ENCODE measurements at places on chromosomes 4 and X.

GRCh38 chr4:104449537-104449936, 45.2 kb downstream of the CXXC4 start:
- no peak for DNase-seq

DNA sequence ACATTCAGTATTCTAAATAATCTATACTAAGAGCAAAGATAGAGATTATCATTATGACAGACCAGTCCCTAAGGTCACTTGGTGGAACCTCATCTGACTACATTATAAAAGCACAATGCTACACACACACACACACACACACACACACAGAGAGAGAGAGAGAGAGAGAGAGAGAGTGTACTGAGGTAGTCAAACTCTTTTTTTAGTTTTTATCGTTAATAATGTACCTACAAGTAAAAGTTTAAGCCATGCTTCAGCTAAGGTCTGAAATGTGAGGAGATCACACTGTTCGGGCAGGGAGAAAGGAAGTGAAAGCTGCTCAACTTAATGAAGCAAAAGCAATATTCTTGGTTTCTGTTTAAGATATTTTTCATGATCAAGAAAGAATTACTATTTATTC, 75.8 kb upstream of the CCDC160 start:
- no peak for DNase-seq

DNA sequence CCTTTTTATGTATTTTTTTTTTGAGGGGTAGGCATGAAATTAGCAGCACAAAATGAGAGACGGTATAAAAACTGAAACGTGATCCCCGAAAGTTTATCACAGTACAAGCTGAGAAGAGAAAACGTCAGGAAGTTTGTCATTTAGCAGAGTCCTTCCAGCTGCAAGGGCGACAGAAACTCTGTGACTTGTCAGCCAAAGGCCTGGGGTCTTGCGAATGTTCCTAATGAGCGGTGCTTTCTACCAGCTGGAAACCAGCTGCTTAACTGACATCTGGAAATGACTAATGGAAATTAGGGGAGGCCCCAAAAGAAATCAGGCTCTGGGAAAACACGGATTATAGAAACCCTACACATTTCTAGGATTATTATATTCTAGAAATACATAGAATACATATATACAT, 66.5 kb downstream of the CHRNA9 start:
- no peak for DNase-seq

- no peak for DNase-seq
Observed at GRCh38 chrX:150663073-150663472, 30.1 kb upstream of the MTMR1 start.

- no peak for DNase-seq
Observed at GRCh38 chr4:74524985-74525384, 80.0 kb downstream of the AREG start.

DNA sequence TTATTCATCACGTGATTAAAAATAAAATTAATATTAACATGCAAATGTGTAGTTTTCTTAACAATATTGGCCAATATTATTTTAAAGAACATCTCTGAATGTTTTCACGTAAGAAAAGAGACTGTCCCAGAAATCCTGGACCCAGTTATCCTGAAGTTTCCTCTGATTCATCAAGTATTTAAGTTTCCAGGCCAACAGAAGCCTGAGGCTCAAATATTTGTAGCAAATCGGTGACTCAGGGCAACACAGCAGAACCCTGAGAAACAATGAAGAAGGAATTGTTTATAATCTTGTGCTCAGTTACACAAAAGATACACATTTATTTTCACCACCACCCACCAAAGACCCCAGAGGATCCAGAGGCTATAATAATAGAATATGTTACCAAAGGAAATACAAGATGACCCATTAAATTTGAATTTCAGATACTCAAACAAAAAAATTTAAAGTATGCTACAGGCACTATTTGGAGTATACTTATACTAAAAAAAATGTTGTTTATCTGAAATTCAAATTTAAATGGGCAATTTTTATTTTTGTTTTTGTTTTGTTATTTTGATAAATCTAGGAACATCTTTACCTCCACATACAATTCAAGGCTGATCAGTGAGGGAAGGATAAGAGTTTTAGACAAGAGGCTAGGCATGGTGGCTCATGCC, 33.9 kb upstream of the SLC7A11 start:
- no peak for DNase-seq

DNA sequence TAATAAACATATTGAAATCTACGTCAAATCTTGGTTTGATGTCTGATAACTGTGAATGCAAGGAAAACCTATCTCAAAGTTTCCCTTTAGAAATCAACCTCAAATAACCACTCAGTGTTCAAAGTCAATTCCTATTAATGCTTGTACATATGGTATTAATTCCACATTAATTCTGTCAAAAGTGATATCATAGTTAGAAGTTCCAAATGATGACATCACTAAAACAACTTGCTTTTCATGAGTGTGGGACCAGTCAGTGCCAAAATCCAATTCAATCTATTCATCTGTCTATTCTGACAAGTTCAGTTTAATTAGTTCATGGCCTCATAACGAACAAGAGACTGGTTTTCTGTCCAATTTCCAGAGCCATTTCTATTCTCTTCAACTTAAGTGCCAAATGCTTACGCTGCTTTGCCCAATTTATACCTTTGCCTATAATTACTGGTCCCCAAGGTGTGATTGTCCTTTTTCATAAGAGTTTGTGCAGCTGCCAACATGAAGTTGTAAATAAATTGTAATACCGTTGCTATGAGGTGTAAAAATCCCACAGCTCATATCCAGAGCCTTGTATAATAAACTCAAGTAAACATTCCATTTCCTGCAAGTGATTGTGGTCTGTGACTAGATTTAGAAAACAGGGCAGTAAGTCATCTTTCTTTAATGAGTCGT, 476.2 kb downstream of the RAB28 start:
- DNase-seq: no peak

- no peak for DNase-seq
Observed at GRCh38 chr4:53721263-53721662, 130.0 kb upstream of the LNX1 start.

DNA sequence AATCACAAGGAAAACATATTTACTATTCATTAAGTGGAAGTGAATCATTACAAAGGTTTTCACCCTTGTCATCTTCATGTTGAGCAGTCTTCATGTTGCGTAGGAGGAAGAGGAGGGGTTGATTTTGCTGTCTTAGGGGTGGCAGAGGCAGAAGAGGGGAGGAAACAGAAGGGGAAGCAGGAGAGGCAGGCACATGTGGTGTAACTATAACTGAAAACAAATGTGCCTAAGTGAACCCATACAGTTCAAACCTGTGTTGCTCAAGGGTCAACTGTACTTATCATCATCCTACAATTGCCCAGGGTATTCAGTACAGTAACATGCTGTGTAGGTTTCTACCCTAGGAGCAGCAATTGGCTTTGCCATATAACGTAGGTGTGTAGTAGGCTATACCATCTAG, 47.2 kb downstream of the SYNPO2 start:
- no peak for DNase-seq

- DNase-seq: no peak
Observed at GRCh38 chr4:54050214-54050904, 14.0 kb downstream of the CHIC2 start.

DNA sequence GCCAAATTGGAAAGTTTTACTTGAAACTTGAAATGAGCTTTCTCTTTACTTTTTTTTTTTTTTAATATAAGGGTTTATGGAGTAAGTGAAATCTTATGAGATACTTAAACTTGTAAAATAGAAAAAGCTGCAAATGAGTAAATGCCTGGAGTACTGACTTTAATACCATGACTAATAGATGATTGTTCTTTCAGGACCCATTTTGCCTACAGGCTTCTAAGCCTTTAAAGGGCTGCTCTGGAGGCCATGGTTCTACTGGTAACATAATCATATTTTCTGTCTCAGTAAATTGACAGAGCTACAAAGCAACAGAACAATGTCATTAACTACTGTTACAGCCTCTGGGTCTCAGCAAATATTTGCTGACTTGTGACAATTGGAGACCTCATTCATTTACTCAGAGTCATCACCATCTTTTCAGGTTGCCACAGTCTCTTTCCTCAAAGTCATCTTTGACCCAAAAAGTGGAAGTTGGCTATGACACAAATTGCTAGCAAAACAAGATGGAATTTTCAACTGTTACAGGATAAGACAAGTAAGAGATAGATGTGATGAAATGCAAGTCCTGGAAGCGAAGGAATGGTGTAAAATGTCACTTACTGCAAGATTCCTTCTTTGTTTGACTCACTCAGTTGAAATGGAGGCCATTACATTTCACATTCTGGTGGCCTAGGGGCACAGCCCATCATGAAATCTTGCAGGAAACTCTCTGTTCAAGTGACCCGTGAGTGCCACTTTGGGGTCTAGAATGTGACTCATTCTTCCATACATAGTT, 132.7 kb downstream of the BTC start:
- no peak for DNase-seq

- DNase-seq: no peak
Observed at GRCh38 chrX:72573158-72573511, 492 bp upstream of the HDAC8 start.

GRCh38 chrX:149681182-149681581, 30.7 kb upstream of the MAGEA11 start:
- DNase-seq: no peak

- DNase-seq: no peak
Observed at GRCh38 chrX:151825925-151826485, 86.7 kb upstream of the MAGEA4 start.

DNA sequence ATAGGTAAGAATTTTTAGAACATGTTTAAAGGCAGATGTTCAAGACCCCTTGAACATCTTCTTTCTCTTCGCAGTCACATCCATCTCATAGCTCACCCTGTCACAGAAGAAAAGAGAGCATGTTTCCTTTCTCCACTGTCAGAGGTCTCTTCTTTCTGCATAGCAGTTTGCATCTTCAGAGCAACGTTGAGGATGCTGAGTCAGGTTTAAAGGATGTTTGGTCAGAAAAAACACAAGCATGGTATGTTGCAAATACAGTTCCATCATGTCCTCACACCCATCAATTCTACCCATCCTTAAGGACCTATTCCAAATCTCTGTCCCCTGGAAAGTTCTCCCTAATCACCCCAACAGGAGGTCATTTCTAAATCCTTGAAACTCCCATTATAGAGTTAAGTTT, 84.8 kb downstream of the STOX2 start:
- no peak for DNase-seq

DNA sequence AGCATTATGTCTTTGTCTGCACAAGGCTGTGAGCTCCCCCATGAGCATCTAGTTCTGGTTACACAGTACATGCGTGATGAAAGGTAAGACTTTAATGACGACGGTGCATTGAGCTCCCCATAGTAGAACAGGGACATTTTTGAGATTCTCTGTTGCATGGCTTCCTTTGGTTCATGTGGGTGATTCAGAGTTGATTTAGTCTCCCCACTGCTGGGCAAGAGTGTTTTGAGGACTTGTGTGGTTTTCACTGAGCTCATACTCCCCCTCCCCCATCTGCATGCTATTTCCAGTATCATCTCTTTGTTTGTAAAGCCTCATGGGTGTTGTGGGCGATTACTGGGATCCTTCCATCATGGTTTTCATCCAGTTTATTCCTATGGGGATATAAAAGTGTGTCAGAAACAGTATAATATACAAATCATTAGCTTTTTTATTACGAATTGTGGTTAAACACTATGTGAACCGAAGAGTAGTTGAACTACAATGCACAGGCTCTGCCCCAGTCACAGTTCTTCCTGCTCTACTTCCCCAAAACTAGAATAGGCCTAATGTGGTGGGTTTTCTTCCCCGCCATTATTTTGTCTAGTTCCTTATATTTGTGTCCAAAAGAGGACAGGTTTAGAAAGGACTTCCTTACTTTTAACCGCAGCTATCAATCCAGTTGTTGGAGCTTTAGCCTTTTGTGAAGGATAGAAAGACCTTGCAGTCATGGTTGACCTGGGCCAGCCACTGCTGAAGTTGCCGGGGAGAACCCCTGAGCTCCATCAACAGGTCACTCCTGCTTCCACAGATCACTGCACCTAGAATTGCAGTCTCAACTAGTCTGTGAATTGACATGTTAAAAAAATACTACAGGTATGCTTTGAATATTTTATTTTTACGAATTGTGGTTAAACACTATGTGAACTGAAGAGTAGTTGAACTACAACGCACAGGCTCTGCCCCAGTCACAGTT, 30.4 kb downstream of the KIT start:
- DNase-seq: no peak

DNA sequence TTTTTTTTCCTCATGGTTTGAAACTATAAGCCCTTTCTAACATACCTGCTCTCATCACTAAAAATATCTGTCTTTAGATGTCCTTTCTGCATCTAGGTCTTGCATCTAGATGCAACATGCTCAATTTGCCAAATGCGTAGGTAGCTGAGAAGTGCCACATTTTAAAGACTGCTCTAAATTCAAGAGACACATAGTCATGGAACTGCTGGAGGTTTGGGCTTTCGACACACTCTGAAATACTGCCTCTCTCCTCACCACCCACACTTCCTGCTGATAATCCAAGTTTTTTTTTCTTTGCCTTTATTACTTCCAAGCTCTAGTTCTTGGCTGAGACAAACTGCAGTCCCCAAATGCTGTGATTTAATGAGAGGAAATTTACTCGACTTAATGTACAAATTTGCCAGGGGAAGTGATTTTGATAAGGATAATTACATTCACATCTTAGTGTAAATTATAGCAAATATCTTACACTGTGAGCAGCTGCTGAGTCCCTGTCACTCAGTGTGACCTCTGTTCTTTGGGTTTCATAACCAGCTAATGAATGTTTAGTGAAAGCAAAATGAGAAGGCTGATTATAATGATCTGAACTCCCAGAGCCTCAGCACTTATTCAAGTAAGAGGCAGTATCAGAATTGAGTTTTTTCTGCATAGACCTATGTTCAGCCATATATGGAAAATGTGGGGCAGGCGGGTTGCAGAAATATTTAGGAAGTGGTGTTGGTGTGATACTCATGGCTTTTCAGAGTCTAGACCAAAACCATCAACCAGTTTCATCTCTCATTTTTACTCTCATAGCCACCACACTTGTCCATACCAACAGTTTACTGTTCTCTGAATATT, 31.3 kb downstream of the DRD5 start:
- DNase-seq: no peak

DNA sequence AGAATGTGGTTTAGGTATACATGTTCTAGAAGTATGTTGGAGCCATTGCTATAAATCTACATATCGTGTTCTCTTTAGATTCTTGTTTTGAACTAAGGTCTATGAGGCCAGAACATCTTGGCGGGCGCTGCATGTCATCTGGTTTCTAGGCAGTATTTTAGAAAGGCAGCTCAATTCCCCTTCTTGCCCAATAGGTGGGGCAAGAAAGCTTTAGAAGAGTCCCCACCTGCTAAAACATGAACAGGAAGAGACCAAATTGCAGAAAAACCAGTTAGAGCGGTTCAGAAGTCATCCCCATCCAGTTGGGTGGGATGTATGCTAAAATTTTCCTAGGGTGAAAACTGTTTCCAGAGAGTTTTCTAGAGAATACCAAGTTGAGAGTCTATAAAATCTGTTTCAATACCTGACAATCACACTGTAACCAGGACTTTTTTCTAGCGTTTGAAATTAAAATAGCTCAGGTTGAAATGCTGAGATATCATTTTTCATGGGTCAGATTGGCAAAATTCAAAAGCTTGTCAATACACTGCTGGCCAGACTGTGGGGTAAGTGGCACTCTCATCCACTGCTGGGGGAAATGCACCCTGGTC, 17.5 kb upstream of the SH3KBP1 start:
- no peak for DNase-seq
